ENCODE measurements at places on chromosomes 3 and 15.

DNA sequence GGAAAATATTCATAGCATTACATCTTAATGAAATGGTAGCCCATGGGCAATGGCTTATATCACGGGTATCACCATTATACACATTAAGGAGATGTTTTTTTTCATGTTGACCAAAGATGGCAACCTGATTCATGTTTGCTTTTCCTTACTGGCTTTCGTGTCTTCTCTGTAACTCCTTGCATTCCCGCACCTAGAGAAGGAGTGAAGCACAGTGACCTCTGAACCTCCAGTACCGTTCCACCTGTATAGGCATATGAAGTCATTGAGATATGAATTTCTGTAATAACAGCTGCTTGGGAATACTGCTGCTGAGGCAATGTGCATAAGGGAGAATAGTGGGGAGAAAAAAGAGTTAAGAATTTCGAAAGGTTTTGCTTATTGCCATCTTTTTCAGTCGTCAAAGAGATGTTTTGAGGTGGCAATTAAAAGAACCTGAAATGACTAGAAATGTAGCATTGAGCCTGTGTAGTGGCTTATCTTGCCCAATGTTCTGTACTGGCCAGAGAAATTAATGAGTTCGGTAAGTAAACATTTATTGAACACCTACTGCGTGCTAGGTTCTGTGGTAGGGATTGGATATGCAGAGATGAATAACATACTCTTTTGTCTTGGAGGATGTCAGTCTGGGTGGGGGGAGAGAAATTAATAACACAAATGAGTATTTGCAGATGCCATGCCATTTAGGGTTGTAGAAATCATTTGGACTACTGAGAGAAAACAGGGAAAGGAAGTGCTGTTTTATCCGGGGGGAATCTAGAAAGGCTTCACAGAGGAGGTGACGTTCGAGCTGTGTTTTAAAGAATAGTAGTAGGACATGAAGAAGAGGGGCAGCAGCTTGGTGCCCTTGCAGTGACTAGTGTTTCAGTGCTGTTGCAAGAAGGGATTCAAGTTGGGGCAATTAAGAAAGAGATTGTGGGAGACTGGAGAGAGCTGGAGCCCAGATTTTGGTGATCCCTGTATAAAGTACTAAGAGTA, 2.5 kb downstream of the FEM1B start:
- DNase-seq: no peak

DNA sequence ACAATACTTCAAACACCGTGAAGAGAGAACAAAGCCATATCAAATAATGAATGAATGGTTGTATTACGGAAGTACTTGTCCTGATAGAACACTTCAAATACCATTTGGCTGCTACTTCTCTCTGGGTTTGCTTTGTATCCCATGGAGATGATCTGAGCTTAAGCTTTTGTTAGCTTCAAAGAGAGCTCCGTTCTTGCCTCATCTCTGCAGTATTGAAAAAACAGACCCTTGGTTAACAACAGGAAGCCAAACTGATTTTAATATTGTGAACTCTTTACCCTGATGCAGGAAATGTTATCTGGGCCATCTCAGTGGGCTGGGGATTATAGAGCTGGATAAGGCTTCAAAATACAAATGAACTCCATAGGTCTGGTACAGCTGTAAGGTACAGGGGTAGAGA, 101.0 kb downstream of the CHL1 start:
- peak; percentile 62 for DNase-seq

DNA sequence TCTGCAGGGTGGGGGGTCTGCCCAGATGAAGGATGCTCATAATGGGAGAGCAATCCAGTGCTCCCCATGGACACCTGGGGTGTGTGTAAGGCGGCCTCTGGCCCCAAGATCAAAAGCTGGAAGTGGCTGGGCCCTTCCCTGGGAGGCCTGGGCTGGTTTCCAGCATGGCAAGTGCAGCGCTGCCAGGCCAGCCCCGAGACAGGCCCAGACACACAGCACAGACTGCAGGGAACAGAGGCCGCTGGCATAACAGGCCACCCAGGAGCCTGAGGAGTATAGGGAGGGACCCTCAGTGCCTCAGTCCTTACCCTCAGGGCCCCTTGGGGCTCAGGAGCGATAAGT, 10.0 kb downstream of the ITPKA start:
- no peak for DNase-seq

DNA sequence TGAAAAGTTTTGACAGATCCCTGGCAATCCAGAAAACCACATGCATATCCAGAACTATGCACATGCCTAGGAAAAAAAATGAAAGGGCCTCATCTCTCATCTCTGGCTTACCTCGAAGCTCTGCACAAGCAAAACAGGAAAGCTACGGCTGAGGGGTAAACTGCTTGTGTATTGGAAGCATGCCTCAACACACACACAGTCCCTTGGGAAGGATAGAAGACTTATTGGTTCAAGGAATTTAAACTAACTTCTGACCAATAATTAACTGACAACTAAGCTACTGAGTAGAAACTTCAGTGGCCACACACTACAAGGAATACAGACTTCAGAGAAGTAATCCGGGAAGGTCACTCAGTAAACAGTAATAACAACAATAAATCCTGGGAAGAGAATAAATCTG, 59.9 kb upstream of the POMGNT2 start:
- DNase-seq: no peak

DNA sequence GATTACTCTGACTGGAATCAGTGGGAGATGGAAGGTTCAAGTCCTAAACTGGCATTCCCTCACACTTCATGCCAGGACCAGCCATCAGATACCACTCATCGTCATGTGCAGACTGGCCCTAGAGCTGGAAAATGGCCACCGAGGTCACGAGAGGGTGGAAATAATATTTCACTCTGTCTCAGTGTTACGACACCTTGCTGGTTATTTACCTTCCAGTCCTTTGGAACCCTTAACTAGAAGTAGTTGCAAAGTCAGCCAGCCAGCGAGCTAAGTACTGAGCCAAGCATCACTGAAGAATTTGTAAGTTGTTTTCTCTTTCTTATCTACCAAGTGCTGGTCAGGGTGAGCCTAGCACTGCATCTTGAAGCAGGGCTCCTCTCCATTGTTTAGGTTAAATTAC, 309.9 kb upstream of the RASGRP1 start:
- DNase-seq: no peak

DNA sequence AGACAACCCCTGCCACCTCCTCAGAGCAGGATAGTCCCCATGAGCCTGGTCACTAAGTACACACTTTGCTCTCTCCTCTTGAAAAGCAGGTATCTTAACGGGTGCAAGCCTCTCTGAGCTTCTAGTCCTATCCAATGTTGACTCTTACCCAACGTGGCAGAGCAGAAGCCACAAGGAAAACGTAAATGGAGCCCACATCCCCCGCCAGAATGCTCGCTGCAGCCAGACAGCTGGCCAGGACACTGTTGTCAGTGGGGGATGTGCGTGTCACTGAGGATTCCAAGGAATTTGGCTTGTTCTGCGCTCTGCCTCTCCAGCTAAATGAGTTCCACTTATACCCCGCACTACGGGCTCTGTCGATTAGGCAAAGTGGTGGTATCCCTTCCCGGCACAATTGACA, 67.8 kb upstream of the IGF1R start:
- no peak for DNase-seq

DNA sequence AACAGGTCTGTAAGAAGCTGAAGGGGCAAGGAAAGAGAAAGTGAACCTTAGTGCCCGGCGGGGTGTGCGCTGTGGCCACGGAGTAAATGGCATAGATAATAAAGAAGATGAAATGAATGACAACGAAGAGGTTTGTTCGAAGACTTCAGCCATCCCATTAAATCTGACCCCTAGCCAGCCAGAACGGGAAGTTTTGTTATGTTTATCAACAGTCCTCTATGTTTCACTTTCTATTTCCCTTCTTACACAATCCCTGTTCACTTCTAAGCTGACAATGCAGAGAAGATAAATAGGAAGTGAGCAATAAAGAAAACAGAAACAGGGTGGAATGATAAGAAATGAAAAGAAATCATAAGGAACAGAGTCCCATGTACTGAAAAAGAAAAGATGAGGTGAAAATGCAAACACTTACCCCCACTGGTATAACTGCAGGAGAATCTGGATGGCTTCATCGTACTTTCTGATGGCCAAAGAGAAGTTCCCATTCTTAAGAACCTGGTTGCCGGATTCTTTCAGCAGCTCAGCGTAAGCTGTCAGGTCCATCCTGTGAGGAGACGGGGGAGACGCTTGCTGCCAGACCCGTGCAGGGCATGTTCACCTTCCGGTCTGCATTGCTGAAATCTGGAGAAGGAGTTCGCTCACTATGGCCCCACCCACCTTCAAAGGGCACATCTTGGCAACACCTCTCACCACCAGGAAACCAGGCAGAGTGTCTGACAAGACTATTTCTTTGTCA, 36.8 kb downstream of the TRANK1 start:
- peak; percentile 32 for DNase-seq

DNA sequence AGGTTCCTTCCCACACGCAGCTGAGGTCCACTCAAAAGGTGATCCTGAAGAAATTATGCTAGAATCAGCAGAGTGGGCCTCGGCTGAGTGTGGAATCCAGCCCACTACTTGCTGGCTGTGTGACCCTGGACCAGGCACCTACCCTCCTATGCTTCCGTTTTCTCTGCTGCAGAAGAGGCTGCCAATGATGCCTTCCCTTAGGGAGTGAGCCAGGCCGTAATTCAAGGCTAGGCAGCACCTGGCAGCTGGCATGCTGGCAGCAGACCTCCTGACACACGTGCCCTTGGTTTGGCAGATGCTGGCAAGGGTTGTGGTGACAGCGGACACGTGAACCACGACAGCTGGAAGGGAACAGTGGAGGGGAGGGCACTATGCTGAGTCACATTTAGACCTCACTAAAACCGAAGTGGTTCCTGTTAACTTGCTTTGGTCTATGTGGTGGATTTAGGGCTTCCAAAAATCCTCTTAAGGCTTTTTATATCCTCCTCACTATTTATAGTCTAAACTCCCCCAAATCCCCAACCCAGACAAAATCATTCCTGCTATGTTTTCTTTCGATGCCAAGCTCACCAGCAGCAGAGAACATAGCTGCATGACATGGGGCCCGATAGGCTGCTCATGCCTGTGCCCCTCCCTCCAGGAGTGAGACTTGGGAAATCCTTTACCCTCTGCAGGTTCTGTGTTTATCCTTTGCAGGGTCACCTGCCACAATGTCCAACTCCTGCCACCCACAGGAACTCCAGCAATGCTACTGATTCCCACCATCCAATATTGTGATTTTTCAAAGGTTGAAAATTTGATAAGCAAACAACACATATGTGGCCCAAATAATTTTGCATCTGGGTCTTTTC, 10.6 kb upstream of the PCSK6 start:
- DNase-seq: peak; percentile 63

GRCh38 chr3:48565591-48566400, 2.2 kb upstream of the UCN2 start:
- no peak for DNase-seq

DNA sequence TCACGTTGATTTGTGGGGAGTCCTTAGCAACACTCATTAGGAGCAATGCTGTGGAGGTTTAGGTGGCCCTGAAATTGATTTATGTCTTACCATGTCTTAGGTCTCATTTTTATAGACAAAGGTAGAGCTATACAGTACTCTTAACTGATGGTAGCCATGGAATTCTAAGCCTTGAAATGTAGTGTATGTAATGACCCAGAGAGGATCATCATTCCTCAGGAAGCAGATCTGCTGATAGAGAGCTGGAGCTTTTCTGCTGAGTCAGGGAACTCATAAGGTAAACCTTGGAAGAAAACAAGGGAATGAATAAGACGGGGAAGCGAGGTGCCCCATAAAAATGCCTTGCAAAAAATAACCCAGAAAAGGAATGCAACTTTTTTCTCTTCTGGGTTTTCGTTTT, 34.0 kb upstream of the ZNF639 start:
- DNase-seq: no peak

DNA sequence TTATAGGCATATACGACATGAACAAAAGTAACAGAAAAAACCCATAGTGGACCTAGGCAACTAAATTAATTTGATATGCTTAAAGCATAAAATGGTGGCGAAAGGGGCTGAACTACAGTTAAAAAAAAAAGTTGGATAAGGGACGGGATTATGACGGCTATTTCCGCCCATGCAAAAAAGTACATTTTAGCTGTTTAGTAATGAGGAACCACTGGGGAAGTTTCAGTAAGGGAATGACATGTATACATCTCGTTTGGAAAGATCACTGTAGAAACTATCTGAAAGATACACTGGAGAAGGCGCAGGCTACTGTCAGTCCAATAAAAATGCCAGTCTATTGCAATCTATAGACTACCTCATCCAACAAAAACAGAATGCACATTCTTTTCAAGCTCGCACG, 65.6 kb downstream of the ZNF148 start:
- no peak for DNase-seq

GRCh38 chr3:54756330-54756731, 171.5 kb downstream of the LRTM1 start:
- peak; percentile 35 for DNase-seq

- no peak for DNase-seq
Observed at GRCh38 chr3:38136393-38136776, 542 bp downstream of the ACAA1 start.

GRCh38 chr3:107201146-107201545, 176.1 kb upstream of the CCDC54 start:
- no peak for DNase-seq

DNA sequence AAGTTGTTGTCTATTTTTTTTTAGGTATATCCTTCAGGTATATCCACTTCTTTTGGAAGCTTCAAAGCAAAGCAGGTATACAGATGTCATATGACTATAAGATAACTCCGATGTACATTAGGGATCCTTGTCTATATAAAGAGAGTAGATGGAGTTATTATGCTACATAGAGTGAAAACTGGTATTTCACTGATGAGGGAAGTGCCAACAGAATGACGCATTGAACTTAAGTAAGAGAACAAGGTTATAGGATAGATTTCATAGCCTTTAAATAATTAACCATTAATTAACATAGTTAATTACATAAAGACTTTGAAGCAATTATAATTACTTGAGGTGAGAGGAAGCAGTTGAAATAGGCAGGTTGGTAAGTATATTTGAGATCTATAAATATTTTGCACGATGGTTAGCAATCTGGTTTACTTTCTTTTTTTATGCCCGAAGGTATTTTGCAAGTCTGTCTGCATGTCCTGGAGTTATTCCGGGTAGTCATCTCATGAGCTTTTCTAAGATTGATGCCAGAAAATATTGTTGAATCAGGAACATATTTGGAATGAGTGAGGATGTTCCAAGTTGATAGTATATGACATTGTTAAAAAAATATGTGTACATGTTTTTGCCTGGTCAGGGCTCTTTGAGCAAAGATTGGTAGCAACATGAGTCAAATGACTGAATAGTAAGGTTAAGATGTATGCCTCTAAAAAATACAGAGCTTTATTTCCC, 299.5 kb upstream of the KCNMB2 start:
- DNase-seq: no peak
